ENCODE measurements at places on chromosomes 16 and 17. TPM values are rescaled to one million over a fixed set of nuclear protein-coding genes. Genes with fewer than 3 reads are reported as not detected.

The TERB1 gene
- total RNA-seq, result 0.21 TPM

The DHRS7C gene
- total RNA-seq, result not detected

The HOXB6 gene
- 0.21 TPM for total RNA-seq

The RASD1 gene
- 3.6 TPM for total RNA-seq

The ZNF785 gene
- total RNA-seq, result 8.0 TPM

The NPIPB6 gene
- not detected for total RNA-seq

The ABCC12 gene
- total RNA-seq, result not detected

Measured in tracheal epithelial cell (primary cell).